ENCODE measurements at places on chromosomes 6 and 20. TPM values are rescaled to one million over a fixed set of nuclear protein-coding genes. Genes with fewer than 3 reads are reported as not detected.

DNA sequence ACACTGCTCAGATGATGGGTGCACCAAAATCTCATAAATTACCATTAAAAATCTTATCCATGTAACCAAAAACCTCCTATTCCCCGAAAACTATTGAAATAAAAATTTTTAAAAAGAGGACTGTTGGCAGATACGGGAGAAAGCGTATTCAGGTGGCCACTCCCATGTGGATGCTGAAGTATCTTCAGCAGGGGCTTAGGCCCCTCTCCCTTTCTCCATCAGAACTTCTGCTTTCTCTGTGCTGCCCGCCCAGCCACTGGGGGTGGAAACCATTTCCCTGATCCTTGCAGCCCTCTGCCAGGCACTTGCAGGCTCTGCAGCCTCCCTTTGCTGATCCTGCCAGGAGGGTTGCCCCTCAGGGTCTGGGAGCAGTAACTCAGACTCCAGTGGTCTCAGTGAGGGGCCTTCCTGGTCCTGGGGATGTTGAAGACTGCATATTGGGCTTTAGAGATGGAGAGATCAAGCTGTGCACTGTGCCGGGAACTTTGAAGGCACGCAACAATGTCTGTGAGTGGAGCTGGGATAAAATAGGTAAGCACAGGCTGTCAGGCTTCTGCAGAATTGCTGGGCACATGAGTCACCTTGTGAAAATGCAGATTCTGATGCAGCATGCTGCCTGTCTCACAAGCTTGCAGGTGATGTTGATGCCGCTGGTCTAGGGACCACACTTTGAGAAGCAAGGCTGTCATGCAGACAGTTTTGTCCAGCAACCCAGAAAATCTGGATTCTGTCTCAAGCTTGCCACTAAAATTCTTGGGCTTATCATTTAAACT lies 59.6 kb downstream of the SLC24A3 start:
- DNase-seq: no peak

DNA sequence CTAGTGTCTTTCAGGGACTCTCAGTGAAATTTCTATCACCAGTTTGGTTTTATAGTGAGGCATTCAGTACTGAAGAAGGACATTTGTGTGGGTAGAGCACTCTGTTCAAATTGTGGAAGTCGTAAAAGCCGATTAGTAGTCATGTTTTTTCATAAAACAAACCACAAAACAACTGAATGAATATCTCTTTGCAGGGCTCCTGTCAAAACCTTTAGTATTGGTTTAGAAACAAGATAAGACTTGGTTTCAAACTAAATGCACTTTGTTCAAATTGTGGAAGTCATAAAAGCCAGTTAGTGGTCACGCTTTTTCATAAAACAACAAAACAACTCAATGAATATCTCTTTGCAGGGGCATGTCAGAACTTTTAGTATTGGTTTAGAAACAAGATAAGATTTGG lies 23.8 kb downstream of the ADGRF4 start:
- DNase-seq: no peak

DNA sequence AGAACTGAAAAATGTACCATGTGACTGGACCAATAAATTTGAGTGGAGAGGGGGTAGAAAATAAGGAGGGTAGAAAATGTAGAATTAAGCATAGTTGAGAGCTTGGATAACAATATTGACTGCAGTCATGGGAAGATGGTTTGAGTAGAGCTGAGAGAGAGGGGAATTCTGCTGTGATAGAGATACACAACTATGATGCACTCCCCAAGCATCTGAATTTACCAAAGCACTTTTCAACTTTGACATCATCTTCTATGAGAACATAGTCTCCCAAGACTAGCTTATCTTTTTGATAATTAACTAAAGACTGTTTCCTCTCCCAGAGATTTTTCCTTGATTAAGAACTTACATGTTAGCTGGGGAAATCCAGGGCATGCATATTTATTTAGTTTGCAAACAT lies 103.1 kb downstream of the TNFRSF21 start:
- DNase-seq: no peak

DNA sequence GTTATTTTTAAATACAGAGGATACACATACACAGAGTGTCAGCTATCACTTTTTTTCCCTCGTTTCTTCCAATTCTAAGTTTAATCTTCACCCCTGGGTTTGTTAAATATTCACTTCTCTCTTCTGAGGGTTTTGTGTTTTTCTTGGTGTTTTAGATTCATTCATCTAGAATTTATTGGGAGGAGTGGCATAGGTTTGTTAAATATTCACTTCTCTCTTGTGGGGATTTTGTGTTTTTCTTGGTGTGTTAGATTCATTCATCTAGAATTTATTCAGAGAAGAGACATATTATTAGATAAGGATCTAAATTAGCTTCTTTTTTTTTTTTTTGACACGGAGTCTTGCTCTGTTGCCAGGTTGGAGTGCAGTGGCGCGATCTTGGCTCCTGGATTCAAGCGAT lies 3.9 kb downstream of the GTF2H5 start:
- DNase-seq: no peak

DNA sequence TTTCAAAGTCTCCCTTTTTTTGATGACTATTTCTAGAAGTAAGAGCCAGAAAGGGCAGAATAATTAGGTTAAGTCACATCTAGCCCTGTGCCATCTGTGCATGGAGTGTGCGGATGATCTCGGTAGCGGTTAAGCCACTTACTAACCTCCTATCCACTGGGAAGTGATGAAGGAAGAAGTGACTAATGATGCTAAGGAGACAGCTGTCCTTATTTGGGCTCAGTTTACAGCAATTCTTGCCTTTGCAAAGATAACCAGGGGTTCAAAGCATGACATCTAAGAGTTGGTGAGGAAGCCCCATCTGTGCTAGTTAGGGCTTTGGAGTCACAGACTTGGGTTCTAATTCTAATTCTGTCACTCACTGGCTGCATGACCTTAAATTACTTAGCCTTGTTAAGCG lies 62.4 kb upstream of the RREB1 start:
- DNase-seq: no peak

DNA sequence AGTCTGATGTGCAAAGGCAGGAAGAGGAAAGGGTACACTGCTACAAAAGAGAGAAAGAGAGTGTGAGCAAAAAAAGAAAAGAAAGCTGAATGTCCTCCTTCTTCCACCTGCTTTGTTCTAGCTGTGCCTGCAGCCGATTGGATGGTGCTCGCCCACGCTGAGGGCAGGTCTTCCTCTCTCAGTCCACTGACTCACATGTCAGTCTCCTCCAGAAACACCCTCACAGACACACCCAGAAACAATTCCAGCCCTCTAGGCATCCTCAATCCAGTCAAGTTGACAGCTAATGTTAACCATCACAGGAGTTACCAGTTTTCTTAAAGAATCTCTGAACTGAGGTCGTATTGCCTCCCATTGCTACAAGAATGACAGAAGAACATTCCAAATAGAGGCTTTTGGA lies 411.9 kb upstream of the SASH1 start:
- no peak for DNase-seq

DNA sequence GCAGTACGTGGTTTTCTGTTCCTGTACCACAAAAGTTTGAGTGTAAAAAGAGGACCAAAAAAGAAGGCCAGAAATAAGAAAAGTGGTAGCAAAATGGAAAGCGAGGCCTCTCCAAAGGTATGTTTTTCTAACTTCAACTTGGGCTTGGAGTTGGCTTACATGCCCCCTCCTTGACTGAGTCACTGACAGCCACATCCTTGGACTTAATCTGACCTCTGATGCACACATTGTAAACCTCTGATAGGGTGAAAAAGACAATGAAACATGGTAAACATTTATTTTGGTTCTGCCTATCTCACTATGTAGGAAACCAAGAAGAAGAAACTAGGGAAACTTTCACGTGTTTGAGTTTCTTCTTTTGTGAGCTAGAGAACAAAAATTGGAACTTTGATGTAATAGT lies 503.2 kb upstream of the ID4 start:
- no peak for DNase-seq

GRCh38 chr6:149513915-149514314 lies 29.1 kb upstream of the ZC3H12D start:
- DNase-seq: no peak

GRCh38 chr6:53771785-53772624 lies 22.8 kb upstream of the LRRC1 start:
- no peak for DNase-seq

- DNase-seq: no peak
Observed at GRCh38 chr6:3094815-3095214, 23.7 kb upstream of the BPHL start.

DNA sequence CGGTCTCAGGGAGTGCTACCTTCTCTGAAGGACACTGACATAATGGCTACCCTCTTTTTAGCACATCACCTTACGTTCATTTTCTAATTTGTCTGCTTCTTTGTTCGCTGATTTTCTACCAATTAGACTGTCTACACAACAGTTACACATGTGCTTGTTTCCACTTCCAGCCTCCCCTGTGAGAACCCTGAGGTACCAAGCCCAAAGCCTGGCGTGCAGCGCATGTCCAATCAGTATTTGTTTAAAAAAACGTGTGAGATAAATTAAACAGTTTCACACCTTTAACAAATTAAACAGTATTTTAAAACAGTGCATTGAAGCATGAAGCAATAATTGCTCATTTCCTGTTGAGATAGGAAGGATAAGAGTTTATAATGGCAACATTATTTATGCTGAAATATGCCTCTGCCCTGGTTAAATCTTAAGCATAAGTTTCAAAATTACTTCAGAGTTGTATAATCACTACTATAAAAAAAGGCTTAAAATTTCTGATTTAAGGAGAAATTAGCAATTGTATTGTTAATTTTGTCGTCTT lies 88.9 kb downstream of the MAP3K5 start:
- no peak for DNase-seq

DNA sequence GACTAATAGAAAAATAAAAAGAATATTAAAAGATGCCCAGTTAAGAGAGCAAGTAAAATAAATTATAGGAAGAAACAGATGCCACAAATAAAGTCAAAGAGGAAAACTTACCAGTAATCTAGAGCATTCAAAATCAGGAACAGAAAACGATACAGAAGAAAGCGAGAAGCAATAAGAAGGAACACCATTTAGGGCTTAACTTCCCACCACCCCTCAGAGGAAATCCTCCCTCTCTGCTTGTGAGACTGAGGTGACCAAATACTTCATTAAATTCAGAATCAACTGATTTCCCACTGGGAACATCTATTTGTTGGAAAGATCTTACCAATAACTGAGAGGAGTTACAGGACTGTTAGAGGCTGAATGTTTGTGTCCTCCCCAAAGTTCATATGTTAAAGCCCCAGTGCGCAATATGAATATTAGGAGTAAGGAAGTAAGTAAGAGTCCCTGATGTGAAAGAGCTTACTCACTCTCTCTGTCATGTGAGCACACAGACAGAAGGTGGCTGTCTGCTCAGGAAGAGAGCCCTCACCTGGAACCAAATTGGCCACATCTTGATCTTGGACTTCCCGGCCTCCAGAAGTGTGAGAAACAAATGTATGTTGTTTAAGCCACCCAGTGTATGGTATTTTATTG lies 19.5 kb downstream of the KATNA1 start:
- no peak for DNase-seq

DNA sequence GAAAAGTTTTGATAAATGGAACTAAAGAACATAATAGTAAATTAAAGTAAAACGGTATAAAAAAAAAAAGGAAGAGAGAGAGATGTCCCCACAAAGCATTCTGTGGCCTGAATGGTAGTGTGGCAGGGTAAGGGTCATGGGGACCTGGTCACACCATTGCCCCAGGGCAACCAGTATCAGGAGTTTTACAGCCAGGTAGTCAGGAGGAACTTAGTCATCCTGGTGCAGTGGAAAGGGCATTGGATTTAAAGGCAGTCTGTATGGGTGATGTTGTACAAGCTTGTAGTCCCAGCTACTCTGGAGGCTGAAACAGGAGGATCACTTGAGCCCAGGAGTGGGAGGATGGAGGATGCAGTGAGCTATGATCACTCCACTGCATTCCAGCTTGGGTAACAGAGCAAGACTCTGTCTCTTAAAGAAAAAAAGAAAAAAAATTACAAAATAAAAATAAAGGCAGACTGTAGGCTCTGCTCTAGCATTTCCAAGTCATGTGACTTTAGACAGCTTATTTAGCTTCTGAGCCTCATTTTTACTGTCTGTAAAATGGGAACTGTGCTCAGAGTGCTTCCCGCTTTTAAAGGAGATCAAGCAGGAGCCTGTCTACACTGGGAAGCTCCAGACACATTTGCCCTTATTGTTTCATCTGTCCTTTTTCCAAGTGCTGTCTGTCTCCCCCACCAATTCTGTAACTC lies 112.8 kb upstream of the ARMC2 start:
- DNase-seq: no peak

GRCh38 chr20:53399083-53399482 lies 194.6 kb downstream of the ZNF217 start:
- no peak for DNase-seq

- DNase-seq: no peak
Observed at GRCh38 chr6:41464481-41464880, 81.7 kb upstream of the FOXP4 start.

DNA sequence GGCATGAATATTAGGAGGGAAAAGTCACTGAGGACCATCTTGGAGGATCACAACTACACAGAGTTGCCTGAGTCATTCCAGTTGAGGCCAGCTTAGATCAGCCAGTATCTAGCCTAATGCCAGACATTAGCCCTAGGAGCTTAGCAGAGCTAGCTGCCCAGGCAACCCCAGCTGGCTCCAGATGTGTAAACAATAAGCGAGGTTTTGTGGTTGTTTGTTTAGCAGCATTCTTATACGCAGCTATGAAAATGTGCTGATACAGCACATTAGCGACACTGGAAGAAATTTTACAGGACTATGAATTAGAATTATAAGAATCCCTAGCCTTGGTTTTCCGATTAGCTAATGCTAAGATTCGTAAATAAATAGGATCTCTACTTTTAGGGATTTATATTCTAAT lies 59.3 kb downstream of the BTBD3 start:
- DNase-seq: no peak

DNA sequence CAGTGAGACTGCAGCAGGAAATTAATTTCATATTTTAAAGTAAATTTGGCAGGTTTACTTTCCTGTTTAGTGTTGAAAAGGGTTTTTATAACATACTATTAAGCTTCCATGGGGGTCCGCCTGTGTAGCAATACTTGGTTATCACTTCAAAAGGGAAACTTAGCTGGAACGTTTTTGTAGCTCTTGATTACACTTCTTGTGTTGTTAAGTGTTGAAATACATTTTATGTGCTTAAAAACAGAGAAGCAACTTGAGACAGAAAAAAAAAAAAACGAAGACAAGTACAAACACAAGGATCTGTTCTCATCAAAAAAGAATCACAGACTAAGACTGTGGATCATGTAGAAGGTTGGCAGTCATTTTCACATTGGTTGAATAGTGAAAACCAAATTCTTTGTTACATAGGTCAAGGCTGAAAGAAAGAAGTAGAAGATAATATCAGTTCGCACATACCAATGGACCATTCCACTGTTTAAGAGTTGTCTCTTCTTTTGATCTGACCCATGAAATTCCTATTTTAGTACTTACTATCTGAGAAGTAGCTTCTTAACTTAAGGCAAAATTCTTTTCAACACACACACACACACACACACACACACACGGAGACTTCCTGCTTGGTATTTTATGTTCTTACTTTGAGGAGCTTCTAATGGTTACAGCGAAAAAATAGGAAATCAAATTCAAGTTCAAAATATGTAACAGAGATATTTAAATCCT lies 113.9 kb upstream of the SLC35B3 start:
- no peak for DNase-seq

The GABRR1 gene
- not detected for total RNA-seq

The TRERF1 gene
- 1.4 TPM for total RNA-seq

The ARMC2 gene
- total RNA-seq: 1.1 TPM

All from kidney epithelial cell (primary cell).